ENCODE measurements at places on chromosomes 5 and 9. TPM values are rescaled to one million over a fixed set of nuclear protein-coding genes. Genes with fewer than 3 reads are reported as not detected.

- H3K4me1 ChIP-seq = no peaks in the 10 kb centered on the region
- H3K4me3 ChIP-seq = no peak overlapping the region
- no peak for DNase-seq
- H3K27me3 ChIP-seq = no peaks in the 10 kb centered on the region
Measured at GRCh38 chr5:5954275-5954598, 424.1 kb downstream of the MED10 start.

DNA sequence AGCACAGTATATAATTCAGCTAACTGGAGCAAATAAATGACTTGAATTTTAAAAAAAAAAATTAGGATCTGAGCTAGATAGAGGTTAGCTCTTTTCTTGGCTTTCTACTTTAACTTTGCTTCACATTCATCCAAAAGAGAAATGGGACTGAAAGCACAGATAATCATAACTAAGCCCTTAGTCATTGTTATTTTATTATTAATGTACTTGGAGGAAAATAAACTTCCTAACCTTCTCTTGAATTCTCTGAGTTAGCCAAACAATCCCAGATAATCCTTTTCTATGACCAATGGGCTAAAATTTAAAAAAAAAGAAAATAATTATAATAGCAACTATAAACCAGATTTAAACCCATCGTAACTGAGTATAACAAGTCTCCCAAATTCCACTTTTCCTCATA, 57.6 kb upstream of the RASA1 start:
- H3K36me3 ChIP-seq = no peaks in the 10 kb centered on the region
- no peaks in the 10 kb centered on the region for H3K4me1 ChIP-seq
- H3K27ac ChIP-seq = no peak overlapping the region
- no peaks in the 10 kb centered on the region for H3K27me3 ChIP-seq

The OR2K2 gene
- polyA plus RNA-seq = not detected

DNA sequence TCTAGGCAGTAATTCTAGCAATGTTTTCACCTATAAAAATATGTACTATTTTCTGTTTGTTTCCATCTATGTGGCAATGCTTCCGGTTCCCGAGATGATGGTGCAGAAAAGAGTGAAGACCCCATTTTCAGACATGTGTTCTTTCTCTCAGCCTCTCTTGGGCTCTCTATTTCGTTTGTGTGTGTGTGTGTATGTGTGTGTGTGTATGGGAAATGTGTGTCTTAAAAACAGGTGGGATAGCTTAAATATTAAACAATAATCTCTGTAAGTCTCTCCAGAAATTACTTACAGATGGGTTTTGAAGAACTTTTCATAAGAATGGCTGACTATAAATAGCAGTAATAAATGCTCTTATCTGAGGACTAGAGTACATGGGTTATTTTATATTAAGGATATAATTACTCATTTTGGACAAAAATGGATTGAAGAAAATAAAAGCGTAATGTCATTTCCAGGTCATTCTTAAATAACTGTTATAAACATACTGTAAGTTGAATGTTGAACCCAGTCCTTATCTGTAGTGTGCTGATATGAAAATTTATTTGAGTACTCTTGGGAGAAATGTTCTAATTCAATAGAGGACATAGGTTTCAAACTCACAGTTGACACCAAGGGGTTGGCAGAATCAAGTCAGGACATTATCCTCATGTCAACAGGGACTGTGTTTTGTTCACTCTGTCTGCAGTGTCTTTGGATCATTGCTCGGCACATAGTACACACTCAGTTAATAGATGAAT, 31.1 kb downstream of the PCSK5 start:
- H3K4me3 ChIP-seq = no peak overlapping the region
- H3K36me3 ChIP-seq = no peaks in the 10 kb centered on the region
- no peaks in the 10 kb centered on the region for H3K27me3 ChIP-seq
- no peak for DNase-seq

DNA sequence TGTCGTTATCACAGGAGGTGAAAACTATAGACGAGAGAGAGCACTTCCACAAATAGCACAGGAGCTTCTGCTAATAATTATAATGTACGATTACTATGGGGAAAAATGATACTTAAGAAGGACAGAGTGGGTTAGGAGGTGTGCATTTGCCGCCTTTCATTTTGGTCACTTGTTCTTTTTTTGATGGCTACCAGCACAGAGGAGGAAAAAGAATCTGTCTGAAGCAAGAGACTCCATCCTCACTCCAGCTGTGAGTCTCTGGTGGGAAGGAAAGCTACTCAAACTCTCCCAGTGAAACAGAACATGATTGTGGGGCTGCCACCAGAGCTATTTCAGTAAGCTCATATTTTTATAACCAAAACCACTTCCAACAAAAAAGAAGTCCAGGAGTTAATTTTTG, 270.4 kb upstream of the TMEM161B start:
- no peaks in the 10 kb centered on the region for H3K4me1 ChIP-seq
- no peak overlapping the region for H3K4me3 ChIP-seq
- H3K27ac ChIP-seq = no peak overlapping the region
- no peaks in the 10 kb centered on the region for H3K36me3 ChIP-seq
- DNase-seq = no peak

The HABP4 gene
- polyA plus RNA-seq = 0.97 TPM

GRCh38 chr5:82396871-82397514, 118.8 kb upstream of the RPS23 start:
- no peak for DNase-seq
- no peaks in the 10 kb centered on the region for H3K36me3 ChIP-seq
- H3K4me1 ChIP-seq = no peaks in the 10 kb centered on the region
- no peak overlapping the region for H3K27ac ChIP-seq

The CCT5 gene
- 236 TPM for polyA plus RNA-seq

GRCh38 chr9:2109069-2109650, 94.0 kb downstream of the SMARCA2 start:
- peaks cover 86% of the 10 kb centered on the region for H3K36me3 ChIP-seq
- H3K4me3 ChIP-seq = no peak overlapping the region
- no peaks in the 10 kb centered on the region for H3K27me3 ChIP-seq
- H3K4me1 ChIP-seq = no peaks in the 10 kb centered on the region
- H3K27ac ChIP-seq = no peak overlapping the region

Data from CD14-positive monocyte (primary cell).